ENCODE measurements at places on chromosomes 2 and 18.

- no peak for DNase-seq
These were observed 5.1 kb downstream of the SERPINE2 start for GRCh38 chr2:224034017-224034416.

GRCh38 chr2:11532416-11533055 lies 1.3 kb upstream of the GREB1 start:
- no peak for DNase-seq

GRCh38 chr2:19607400-19607799 lies 249.0 kb upstream of the OSR1 start:
- no peak for DNase-seq

DNA sequence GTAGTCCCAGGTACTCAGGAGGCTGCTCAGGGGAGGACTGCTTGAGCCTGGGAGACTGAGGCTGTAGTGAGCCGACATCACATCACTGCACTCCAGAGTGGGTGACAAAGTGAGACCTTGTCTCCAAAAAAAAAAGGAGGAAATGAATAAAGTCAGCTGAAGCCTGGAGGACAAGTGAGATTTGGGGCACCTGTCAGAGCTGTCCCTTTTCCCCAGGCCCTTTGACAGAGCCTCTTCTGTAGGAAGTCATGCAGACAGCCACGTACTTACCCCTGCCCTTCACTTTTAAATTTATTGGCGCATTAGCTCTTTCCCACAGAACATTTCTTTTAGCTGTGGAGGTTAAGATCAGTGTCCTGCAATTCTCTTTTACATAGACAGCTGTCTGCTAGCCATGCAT lies 151.0 kb upstream of the DNMT3A start:
- DNase-seq = no peak

GRCh38 chr18:59298871-59299270 lies 19.6 kb downstream of the CPLX4 start:
- no peak for DNase-seq

- DNase-seq = no peak
These were observed 48.8 kb upstream of the TMEFF2 start for GRCh38 chr2:192243488-192243887.

DNA sequence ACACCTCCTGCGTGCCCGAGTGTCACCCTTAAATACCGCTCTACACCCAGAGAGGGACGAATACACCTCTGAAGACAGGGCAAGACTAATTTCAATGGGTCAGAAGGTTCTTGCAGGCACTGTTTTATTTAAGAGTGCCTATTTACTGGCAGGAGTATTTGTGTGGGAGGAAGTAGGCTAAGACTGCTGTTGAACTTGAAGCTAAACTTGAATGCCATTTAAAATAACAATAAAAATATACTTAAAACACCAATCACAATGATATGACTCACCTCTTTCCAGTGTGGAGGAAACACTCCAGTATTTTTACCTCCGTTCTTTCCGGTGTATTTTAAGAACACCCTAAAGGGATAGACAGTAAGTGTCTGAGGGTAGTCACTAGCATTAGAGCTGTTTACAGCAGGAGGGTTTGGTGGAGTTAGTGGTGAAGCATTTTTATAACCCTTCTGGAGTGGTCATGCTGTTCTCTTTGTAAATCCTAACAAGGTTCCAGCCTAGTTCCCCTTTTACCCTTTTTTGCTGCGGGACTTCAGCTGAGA lies 9.6 kb upstream of the HOXD1 start:
- DNase-seq = no peak

GRCh38 chr18:57581301-57581934 lies 5.1 kb downstream of the FECH start:
- no peak for DNase-seq

DNA sequence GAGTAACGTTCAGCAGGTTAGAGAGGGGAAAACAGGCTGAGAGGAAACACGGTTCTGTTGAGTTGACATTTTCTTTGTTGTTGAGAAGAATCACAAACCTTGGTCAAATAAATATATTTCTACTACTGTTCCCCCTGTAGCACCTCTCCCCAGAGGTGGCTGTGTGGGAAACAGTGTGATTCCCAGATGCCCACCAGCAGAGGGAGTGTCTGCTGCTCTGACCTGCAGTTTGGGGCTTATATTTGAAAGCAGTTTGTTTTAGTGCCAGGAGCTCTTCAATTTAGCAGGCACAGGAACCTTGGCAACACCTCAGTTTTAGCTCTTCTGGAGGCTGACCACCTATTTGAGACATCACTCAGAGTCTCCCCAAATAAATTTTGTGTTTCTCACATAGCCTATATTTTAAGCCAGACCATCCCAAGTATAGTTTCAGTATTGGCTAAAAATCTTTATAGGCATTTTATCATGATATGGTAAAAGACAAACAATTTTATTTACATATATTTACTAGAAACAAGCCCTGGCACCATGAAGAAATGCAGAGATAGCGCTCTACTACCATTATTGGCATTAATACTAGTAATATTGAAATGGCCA lies 75.7 kb downstream of the PIK3C3 start:
- no peak for DNase-seq

All from CD4-positive, alpha-beta T cell (primary cell).